ENCODE measurements at places on chromosomes 1 and 21.

DNA sequence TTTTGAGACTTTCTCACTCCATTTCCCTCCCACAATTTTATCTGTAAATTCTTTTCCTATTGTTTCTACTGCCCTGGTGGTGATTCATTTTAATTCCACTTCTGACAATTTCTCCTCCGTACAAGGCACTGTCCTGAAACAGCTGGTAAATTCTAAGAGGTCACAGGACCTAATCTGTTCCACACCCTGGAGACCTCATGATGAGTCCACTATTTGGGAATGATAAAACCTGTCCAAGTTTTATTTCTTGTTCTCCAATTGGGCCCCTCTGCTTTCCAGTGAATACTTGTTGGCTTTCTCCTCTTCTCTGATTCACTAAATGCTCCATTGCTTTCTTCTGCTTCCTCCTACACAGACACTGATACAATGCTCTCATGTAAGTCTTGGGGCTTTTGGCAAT is 343.1 kb upstream of the DUSP10 start:
- DNase-seq = no peak

- DNase-seq = no peak
Observed at GRCh38 chr1:236160540-236161127, 18.3 kb downstream of the GPR137B start.

GRCh38 chr1:244758708-244759107 is 76.8 kb upstream of the COX20 start:
- no peak for DNase-seq

- DNase-seq = no peak
Observed at GRCh38 chr1:1612104-1612400, 3.2 kb upstream of the MIB2 start.

- no peak for DNase-seq
Observed at GRCh38 chr1:12038356-12039163, 19.3 kb downstream of the MIIP start.

- no peak for DNase-seq
Observed at GRCh38 chr1:14594045-14594444, 4.4 kb upstream of the KAZN start.

- DNase-seq = no peak
Observed at GRCh38 chr1:46152016-46152415, 19.6 kb upstream of the PIK3R3 start.

GRCh38 chr1:78493451-78493850 is 2.7 kb downstream of the PTGFR start:
- DNase-seq = no peak

- DNase-seq = no peak
Observed at GRCh38 chr1:118739501-118739900, 248.6 kb downstream of the TBX15 start.

- peak; percentile 80 for DNase-seq
Observed at GRCh38 chr1:152461544-152461943, 47.5 kb upstream of the CRNN start.

GRCh38 chr21:42007356-42007940 is 2.7 kb downstream of the ZBTB21 start:
- DNase-seq = no peak

DNA sequence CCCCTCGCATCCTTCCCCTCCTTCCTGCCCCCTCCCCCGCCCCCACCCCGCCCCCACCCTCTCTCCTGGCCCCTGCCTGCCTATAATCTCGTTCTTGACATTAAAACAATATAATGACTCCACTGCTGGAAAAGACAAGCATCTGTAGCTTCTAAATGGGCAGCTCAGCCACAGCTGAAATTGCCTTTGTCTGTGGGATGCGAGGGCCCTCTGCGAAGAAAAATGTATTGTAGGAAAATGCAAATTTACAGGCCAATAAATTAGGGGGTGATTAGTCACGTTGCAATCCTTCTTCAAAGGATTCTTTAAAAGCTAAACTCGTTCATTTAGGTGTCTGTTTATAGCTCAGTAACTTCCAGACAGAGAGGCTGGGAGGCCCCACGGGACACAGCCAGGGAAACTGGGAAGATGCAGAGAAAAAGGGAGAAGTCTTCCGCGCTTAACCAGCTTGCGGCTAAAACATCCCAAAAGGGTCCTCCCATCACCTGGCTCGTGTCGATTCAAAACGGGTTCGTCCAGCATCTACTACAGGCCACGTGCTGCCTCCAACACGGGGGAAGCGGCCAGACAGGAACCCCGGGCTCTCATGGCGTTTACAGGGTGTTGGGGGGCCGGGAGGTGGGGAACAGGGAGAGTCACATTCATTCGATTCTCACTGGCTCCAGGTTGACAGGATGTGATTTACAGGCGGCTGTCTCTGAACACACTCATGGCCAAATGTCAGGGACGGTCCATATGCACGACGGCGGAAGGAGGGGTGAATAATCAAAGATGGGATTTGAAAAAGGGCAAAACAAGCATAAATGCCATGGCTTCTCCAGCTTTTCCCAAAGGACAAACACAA is 100.5 kb upstream of the ZBTB40 start:
- DNase-seq = no peak

- no peak for DNase-seq
Observed at GRCh38 chr1:65090406-65090805, 57.6 kb upstream of the AK4 start.

DNA sequence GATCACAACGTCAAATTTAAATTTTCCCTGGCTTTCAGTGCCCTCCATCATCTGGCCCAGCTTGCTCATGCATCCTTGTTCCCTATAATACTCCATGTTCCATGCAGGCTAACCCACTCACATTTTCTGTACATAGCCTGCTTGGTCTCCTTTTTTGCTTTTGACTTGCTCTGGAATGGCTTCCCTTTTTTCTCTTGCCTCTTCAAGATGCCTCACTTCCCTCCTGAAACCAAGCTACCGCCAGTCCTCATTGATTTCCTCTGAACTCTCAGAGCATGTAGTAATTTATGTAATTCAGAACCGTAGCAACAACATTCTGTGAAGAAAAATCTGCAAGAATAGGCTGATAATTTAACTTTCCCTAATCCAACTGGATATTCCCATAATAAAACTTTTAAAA is 10.3 kb downstream of the CAP1 start:
- DNase-seq = peak; percentile 63

GRCh38 chr1:177274687-177275211 is 104.0 kb downstream of the BRINP2 start:
- DNase-seq = no peak

- no peak for DNase-seq
Observed at GRCh38 chr1:109891930-109892329, 18.7 kb upstream of the CSF1 start.

GRCh38 chr1:109398343-109399225 is 866 bp upstream of the SORT1 start:
- no peak for DNase-seq

DNA sequence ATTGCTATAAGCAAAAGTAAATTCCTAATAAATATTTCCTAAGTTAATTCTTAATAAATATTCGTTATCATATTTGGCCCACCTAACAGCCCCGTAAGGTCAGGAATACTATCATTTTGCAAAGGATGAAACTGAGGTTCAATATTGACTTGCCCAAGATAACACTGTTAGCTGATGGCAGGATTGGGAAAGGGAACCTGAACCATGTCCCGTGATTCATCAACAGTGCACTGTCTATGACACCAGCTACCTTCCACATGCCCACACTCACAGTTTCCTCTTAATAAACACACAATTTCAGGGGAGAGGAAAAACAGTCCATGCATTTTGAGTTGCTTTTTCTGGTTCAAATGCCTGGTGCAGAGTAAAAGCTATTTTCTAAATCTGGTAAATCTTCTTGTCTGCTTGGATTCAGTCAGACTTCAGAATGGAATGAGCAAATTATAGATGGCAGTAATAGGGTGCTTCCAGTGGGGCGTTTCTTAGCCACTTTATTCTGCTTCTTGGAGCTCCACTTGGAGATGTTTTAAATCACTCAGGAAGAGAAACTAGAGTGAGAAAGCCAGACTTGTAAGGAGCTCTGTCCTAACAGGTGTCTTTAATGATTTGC is 354.6 kb downstream of the PDE4B start:
- no peak for DNase-seq

DNA sequence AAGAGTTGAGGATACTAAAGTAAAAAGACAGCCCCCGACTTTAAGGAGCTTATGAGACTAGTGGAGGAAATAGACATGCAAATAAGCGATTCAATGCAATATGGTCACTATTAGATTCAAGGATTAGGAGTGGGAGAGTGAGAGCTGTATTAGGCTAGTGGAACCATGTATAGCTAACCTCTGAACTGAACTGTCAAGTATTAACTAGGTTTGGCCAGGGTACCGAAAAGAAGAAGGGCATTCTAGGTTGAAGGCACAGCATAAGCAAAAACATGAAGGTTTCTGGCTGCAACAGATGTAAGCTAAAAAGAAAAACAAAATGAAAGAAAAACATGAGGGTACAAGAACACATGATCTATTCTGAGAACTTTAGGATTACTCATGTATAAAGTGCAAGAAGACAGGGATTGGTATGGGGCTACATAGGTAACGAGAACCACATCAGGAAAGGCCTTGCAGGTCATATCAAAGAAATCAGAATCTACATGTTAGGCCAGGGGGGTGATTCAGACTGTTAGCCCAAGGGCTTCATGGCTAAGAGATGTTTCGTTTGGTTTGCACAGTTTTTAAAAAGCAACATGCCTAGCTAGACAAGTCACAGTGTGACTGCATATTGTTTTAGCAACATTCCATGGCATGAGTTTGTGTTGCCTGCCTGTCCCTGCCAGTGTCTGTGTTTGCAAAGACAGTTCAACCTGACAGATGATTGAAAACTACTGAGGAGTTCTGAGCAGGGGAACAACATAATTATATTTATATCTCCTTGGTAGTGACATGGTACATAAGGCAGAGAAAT is 54.4 kb upstream of the HAO2 start:
- no peak for DNase-seq

GRCh38 chr1:171901245-171901644 is 59.9 kb downstream of the DNM3 start:
- no peak for DNase-seq

DNA sequence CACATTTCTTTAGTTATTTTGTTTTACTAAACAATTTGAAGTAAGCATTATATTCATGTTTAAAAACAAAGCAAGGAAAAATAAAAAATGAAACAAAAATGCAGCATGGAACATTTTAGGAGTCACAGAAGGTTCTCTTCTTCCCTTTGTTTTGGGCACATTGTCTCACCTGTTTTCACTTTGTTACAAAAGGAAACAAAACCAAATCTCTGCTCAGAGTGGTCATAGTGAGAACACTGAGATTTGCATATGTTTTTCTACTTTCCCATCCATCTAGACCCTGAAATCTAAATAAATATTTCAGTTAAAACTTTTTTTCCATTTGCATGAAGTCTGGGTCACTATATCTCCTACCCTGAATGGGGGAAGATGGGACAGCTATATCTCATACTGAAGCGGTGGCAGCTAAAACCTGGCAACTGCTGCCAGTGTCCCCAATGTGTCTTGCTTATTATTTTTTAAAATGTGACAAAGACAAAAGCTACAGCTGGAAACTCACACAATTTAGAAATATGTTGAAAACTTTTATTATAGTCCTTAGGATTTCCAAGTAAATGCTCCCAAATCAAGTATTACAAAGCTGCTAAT is 3.5 kb downstream of the EXOC8 start:
- DNase-seq = no peak

GRCh38 chr1:77031106-77031662 is 163.9 kb downstream of the ST6GALNAC5 start:
- no peak for DNase-seq

DNA sequence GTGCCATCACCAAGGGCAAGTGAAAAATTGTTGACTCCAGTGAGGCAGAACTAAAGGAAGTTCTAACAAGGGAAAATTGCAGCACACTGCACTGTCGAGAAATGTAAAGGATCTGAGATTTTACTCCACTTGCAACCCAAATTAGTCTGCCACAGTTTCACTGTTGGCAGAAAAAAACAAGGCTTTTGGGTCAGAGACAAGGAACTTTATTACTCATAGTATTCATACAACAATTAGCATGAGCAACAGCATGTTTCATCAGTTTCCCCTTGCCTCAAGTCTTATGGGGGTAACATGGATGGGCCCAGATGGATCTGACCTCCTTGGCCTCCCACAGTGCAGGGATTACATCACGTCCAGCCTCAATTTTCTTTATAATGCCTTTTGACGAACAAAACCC is 125.3 kb downstream of the LTN1 start:
- DNase-seq = no peak
